ENCODE measurements at places on chromosomes 5 and 9.
A peak's percentile ranks its signal among the peaks of the same experiment; 100 is the strongest.

DNA sequence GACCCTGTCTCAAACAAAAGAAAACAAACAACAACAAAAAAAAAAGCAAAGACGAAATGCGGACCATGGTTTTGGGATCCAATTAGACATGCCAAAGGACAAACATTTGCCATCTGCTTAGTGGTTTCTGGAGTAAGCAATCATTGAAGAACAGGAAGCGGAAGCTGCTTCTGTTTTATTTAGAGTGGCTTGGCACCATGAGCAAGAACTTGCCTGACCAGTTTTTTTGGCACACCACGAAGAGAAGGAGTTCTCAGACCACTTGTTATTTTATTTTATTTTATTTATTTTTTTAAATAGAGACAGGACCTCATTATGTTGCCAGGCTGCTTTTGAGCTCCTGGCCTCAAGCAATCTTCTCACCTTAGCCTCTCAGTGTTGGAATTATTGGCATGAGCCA, 17.0 kb downstream of the BTF3 start:
- no peak for DNase-seq

DNA sequence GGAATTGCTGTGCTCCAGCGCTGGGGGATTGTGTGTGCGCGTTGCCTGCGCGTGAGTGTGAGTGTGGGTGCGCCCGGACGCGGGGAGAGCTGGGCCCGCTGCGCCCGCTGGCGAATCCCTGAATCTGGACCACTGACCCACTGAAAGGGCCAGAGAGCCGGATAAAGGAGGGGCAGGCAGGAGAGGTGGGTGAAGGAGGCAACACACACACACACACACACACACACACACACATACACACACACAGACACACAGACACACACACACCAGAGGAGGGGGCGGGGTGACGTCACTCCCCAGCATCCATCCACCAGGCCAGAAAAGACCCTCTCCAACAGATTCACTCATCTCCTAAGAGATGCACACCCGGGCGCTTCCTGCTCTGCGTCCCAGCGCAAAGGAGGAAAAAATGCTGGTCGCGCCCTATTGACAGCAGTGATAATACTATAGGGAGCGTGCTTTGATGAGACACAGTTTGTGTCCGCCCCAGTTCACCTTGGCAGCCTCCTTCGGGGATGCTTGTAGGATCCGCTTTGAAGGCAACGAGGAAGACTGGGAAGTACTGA, 1059.1 kb upstream of the DMAC1 start:
- DNase-seq, result no peak

GRCh38 chr9:121266906-121267650, 884 bp upstream of the GSN start:
- DNase-seq, result no peak

DNA sequence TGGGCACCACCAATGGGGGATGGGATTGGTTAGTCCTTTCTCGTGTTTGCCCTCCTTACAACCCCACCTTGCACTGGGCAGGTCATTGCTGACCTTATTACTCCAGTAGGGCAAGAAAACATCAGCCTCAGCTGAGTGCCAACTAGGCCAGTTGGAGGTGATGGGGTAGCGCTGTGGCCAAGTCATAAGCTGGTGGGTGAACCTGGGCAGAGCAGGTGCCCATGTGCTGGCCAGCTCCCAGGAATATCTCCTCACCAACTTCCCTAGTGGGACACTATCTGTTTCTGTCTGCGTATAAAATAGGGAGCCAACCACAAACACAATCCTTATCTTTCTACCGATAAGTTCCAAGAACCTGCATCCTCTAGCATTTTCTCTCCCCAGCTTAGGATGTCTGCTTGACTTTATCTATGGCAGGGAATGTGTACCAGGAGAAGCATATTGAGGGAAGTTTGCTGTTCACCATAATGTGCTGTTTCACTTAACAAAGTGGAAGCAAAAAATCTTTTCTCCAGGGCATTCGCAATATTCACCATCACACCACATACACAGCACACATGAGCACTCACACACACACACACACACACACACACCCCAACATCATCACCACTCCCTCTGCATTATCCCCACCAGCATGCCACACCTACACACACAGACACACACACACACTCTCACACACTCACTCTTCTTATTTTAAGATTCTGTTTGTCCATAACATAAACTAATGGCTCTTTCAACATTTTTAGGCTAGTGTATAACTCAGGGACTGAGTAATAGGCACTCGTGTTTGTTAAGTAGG, 390.0 kb downstream of the ENC1 start:
- DNase-seq, result no peak

DNA sequence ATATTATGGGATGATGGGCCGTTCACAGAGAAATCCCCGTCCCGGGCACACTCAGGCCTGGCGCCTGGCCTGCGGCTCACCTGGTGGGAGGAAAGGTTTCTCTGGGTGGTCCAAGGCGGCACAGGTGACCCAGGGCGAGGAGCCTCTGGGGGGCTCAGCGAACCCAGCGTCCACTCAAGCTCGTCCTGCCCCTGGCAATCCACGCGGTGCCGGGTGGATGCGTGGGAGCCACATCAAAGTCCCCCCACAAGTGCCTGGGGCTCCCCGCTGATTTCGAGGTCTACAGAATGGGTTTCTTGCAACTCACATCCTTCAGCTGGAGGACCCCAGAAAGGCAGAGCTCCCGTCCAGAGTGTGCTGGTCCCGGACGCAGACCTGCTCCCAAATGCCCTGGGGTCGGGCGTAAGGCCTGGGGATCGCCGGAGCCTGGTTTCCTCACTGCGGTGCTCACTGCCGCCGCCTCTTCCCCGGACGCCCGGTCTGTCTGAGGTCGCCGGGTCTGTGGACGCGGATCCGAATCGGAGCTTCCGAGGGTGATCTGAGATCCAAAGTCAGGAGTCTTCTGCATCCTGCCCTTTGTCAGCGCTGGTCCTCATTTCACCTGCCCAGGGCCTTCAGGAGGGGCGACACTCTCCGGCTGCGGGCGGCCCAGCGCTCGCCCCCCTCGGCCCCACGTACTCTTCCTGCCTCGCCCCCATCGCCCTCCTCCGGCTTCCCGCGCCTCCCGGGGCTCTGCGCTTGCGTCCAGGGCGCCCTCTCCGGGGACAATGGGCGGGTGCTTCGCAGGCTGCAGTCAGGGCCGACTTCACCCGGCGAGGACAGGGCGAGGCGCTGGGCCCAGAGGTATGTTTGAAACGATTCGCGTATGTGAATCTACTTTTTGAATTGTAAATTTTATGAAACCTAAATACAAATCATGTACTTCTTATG, 20.0 kb upstream of the RUFY1 start:
- DNase-seq, result peak; percentile 57

DNA sequence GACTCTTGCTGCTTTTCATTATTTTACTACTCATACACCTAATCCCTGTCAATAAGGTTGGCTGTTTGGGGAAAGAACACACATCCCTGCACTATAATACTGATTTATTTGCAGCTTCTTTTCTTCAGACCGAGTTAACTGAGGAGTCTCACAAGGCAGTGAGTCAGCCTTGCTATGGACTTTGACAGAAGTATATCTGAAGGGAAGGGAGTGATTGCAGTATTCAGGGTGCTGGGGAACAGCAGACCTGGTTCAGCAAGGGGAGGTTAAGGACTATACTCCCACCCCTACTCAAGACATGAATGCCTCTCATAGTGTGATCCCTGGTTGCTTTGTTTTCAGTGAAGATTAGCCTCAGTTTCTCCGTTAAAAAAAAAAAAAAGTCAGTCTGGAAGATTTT, 99.8 kb downstream of the TLE4 start:
- no peak for DNase-seq

DNA sequence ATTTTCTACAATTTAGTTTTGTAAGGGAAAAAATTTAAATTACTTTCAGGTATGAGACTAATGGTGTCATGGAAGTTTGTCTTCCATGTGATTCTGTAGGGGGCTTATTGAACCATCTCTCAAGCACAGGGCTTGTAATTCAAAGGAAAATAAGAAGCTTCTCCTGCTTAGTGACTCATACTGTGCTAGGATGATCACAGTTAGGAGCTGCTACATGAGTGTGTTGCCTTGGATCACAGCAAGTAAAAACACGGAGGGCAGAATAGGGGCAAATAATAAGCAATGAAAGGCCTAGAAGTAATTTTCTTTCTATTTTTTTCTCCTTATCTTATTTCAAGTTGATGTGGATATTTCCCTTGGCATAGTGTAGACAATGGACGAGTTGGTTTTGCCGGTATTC, 28.9 kb downstream of the TMEM167A start:
- no peak for DNase-seq

DNA sequence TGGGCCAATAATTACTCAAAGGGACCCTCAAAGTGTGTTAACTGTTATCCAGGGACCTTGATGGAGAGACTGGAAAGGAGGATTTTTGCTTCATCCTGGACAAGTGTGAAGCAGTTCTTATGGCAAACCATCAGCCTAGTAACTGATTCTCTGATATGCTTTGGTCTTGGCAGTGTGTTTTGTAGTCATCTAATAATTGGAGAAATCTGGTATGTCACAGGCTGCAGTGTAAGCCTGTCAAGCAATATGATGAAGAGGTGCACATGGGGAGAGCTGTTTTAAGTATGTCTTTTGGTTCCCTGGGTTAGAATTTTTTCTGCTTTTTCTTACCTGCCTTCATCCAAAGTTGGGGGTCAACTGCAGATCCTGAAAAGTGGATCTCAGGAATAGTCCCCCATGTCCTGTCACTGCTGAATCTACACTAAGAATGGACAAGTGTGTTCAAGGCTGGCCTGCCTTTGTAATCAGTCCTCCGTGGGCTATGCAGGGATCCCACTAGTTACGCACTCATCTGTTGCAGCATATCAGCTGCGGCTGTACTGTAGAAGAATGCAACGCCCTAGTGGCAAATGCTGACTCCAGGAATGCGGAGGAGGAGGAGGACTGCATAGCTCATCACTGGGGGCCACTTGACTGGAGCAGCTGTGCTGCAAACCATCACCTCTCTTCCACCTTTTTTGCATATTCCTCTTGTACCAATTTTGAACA, 1.9 kb downstream of the SPTAN1 start:
- peak; percentile 13 for DNase-seq

GRCh38 chr5:160448886-160449285, 27.2 kb downstream of the PTTG1 start:
- no peak for DNase-seq

DNA sequence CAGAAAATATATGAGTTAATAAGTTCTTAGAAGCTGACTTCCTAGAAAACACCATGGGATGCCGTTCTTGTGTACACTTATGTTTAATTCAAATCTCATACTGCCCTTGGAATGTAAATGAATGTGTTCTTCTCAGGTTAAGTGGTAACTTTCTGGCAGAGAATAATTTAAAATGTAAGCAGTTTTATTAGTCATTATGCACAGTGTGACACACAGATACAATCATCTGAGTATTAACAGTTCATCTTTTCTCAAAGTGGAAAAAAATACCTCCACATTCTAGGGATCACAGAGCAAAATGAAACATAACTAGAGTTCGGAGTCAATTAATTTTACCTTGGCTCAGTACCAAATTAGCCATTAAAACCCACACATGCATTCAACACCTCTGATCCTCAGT, 508.1 kb downstream of the CDH9 start:
- no peak for DNase-seq

DNA sequence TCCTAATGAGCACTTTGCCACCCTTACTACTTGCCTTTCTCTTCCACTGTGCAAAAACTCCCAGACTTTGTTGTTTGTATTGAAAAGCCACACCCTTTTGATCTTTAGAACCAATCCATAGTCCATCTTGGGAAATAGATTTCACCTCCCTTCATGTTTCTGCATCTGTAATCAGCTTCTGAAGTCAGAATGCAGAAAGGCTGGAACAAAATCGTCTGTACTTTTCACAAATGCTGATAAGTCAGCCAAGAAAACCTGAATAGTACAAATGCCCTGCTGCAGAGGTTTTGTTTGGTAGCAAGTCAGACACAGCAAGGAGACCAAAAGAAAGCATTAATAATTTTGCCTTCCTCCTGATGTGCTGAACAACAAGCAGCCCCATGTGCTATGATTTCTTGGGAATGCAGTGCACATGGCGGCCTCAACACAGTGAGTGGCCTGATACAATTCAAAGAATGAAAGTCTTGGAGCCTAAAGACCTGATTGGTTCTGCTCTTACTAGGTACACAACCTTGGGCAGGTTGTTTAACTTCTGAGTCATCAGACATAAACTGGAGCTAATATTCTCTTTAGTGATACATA, 59.2 kb upstream of the STK32A start:
- no peak for DNase-seq

- no peak for DNase-seq
These were observed 70.8 kb upstream of the GPR151 start for GRCh38 chr5:146586752-146587151.

GRCh38 chr5:105970919-105971318, 1699.8 kb downstream of the EFNA5 start:
- DNase-seq, result no peak

DNA sequence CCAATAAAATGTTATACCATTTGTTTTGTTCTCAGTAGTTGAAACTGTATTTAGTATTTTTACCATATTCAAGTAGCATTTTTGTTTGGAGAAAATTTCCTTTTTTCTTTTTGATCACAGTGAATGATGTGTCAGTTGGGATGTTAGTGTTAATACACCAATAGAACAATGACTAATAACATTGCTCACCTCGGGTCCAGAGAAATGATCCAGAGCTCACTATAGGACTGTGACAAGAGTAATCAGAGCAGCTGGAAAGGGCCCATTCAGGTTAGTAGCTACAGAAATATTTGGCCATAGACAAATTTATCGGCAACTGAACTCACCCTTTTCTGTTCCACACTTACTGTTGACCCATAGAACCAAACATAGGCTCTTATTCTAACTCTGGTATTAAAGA, 989.2 kb downstream of the TLE4 start:
- DNase-seq, result no peak

- no peak for DNase-seq
These were observed 585.1 kb upstream of the FAM174A start for GRCh38 chr5:99949969-99950524.

DNA sequence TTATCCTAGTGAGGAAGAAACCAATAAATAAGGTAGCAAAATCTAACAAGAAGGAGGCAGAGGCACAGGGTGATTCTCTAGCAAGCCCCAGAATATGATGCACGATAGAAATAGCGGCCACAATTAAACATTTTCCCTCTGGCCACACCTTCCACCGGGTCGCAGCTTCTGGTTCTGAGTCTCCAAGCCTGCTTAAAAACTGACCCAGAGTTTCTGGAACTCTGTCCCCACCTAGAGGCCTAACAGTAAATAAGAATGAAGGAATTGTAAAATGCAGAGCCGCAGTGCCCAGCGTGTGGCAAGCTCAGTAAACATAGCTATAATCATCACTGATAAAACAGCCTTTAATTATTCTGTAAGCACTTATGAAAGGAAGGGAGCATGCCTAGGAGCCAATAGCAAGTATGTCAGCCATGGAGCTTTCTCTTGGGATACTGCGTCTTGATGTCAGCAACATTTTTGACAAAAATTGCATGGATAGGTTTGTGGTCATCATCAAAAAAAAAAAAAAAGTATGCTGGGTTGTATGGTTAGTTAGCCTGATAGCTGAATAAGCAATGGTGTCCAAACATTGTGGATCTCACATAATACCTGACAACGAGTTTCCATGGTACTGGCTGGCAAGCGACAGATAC, 465.5 kb downstream of the DNAH5 start:
- no peak for DNase-seq

GRCh38 chr5:178854284-178854683, 5.5 kb upstream of the ZNF354B start:
- DNase-seq, result no peak
